ENCODE measurements at places on chromosomes 16 and 17.

DNA sequence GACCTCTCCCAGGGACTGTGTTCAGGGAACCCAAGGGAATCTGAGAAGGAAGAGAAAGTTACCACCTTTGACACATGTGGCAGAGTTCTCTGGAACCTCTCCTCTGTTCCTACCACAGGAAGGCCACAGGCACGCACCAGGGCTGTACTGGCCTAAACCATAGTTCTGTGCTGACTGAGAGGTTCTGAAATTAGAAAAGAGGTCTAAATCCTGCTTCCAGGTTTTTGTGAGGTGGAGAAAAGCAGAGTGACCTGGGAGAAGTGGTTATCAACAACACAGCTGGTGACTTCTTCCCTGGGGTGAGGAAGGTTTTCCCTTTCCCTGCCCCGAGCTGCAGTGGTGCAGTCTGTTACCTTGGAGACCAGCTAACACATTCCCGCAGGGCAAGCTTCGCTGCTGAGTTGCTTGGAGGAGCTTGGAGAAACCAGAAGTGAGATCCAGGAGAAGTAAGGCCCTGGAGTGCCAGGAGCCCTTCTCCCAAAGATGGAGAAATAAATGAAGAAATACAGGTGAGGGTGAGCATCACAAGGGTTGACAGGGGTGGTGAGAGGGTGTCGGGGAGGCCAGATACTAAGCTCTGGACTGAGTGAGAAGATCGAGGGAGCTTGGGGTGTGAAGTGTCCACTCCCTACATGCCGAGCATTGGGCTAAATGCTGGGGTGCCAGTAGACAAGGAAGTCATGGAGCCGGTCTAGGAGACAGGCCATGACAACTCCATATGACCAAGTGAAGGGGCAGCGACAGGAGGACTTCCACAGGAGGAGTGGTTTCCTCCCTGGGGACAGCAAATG, at the start of gene VWA3A:
Gene VWA3A (plus strand): TSS at position 399 of the 791 bp plus-strand sequence. CDS start 97 bp downstream, at position 496.
- DNase-seq, result no peak

- no peak for DNase-seq
Measured at GRCh38 chr17:42442196-42442565, 16.5 kb upstream of the ATP6V0A1 start.

GRCh38 chr17:7851438-7852261, 3.2 kb upstream of the TMEM88 start:
- peak; percentile 75 for DNase-seq

DNA sequence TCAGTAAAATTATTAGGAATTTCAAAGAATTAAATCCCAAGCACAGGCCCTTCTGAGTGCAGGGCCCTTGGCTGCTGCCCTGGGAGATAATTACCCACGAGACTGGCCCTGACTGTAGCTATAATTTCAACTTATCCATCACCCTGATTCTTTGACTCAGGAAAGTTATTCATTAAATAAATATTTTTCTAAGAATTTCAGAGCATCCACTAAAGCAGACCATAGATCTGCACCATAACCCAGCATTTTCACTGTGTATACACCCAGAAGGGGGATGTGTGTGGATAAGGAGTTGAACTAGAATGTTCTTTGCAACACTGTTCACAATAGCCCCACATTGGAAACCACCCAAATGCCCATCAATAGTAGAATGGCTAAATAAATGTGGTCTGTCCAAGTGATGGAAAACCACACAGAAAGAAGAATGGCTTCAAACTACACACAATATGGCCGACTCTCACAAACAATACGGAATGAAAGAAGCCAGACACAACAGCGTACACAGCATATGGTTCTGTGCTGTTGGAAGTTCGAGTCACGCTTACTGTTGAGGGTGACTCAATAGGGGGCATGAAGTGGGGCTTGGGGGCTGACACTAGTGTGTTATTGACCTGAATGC, 33.9 kb upstream of the MEAK7 start:
- DNase-seq, result no peak

DNA sequence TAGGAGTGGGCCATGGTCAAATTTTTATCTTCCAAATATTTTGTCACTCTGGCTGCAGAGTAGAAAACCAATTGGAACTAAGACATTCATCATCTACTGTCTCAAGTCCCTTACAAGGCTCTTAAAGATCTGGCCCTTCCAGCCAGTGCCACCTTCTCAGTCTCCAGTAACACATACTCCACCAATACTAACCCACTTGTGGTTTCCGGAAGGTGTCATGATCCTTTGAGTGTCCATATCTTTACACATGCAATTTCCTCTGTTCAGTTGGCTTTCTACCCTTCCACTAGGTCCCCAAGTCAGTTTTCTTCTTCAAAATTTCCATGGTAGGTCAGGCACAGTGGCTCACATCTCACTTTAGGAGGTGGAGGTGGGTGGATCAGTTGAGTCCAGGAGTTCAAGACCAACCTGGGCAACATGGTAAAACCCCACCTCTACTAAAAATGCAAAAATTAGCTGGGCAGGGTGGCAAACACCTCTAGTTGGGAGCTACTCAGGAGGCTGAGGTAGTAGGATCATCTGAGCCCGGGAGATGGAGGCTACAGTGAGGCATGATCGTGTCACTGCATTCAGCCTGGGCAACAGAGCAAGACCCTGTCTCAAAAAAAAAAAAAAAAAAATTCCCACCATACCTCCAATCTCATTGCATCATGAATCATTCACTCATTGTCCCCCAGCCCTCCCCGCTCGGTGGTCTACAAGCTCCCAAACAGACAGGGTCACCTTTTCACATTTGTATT, 6.0 kb upstream of the GRB2 start:
- peak; percentile 36 for DNase-seq

GRCh38 chr16:17251496-17251895, 219.3 kb downstream of the XYLT1 start:
- no peak for DNase-seq

GRCh38 chr17:77319211-77320043, 178.7 kb downstream of the SEC14L1 start:
- DNase-seq, result peak; percentile 93
